ENCODE measurements at places on chromosomes 11 and 22. TPM values are rescaled to one million over a fixed set of nuclear protein-coding genes. Genes with fewer than 3 reads are reported as not detected.

The LINC01488 gene
- not detected for total RNA-seq

The PTS gene
- total RNA-seq, result 19.8 TPM

The NXPE4 gene
- not detected for total RNA-seq

The PANX2 gene
- total RNA-seq, result 0.10 TPM

The BTG4 gene
- not detected for total RNA-seq

The DEFB131B gene
- total RNA-seq, result not detected

The CCDC86 gene
- 23.2 TPM for total RNA-seq

The OSBP2 gene
- 1.1 TPM for total RNA-seq

The PRR33 gene
- total RNA-seq, result 0.05 TPM

The KCNK7 gene
- total RNA-seq, result 3.3 TPM

The PHLDA2 gene
- 0.35 TPM for total RNA-seq

The MMP13 gene
- total RNA-seq, result not detected

The KIAA0930 gene
- 13.3 TPM for total RNA-seq

The NPAS4 gene
- total RNA-seq, result 0.27 TPM

The PGGHG gene
- 325 TPM for total RNA-seq

The IGLL5 gene
- not detected for total RNA-seq

The ZBTB3 gene
- 14.3 TPM for total RNA-seq

The WNT7B gene
- not detected for total RNA-seq

The LMO2 gene
- total RNA-seq, result not detected

The OR51M1 gene
- total RNA-seq, result not detected

The OR4D5 gene
- total RNA-seq, result not detected

The PARVA gene
- total RNA-seq, result 0.22 TPM

The PRG2 gene
- 0.17 TPM for total RNA-seq

Data from activated CD4-positive, alpha-beta T cell treated with anti-CD3 and anti-CD28 coated beads, Interleukin-2, amount 10 ng/mL, durations not matched to agents 7 days and 5 days (primary cell).